ENCODE measurements at places on chromosomes 16 and 17.

DNA sequence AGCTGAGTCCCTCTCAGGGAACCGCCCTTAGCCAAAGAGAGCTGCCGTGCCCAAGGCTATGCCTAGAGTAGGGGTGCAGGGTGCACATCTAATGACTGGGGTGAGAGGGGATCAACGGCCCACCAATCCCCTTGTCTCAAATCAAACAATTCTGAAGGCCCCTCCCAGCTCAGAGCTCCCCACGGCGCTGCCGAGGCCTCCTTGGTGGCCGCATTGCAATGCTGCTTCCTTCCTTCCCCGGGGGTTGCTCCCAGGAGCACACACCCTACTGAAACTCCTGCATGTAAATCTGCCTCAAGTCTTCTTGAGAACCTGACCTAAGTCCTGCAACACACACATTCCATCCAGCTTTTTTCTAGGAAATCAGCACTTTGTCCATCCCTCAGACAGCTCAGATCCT lies 80.6 kb upstream of the RCVRN start:
- no peak for DNase-seq

GRCh38 chr16:55294931-55295342 lies 29.1 kb upstream of the IRX6 start:
- DNase-seq, result peak; percentile 22

GRCh38 chr17:76208120-76208519 lies 32.2 kb downstream of the RNF157 start:
- DNase-seq, result no peak

DNA sequence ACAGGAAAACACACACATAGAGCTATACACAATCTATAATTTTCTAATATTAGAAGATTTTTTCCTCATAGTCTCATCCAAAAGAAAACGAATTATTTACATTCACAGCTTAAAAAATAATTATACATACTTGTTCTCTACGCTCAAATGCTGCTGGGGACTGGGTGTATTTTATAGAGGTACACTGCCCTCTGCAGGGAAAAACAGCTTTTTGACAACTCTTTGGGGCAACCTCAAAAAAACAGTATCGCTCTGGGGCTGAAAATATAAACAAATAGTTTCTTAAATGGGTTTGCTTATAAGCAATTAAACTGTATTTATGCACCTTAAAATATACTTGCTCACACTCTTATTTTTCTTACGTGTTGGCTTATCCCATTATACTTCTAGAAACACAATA lies 261.8 kb upstream of the PSMD7 start:
- DNase-seq, result peak; percentile 0

- peak; percentile 49 for DNase-seq
Observed at GRCh38 chr17:7987112-7987893, 15.1 kb upstream of the GUCY2D start.

GRCh38 chr17:82348866-82349265 lies 10.2 kb upstream of the TEX19 start:
- peak; percentile 34 for DNase-seq

- peak; percentile 83 for DNase-seq
Observed at GRCh38 chr17:70138291-70138865, 31.0 kb upstream of the KCNJ2 start.

GRCh38 chr17:1625581-1625980 lies 3.1 kb downstream of the SLC43A2 start:
- DNase-seq, result peak; percentile 23

DNA sequence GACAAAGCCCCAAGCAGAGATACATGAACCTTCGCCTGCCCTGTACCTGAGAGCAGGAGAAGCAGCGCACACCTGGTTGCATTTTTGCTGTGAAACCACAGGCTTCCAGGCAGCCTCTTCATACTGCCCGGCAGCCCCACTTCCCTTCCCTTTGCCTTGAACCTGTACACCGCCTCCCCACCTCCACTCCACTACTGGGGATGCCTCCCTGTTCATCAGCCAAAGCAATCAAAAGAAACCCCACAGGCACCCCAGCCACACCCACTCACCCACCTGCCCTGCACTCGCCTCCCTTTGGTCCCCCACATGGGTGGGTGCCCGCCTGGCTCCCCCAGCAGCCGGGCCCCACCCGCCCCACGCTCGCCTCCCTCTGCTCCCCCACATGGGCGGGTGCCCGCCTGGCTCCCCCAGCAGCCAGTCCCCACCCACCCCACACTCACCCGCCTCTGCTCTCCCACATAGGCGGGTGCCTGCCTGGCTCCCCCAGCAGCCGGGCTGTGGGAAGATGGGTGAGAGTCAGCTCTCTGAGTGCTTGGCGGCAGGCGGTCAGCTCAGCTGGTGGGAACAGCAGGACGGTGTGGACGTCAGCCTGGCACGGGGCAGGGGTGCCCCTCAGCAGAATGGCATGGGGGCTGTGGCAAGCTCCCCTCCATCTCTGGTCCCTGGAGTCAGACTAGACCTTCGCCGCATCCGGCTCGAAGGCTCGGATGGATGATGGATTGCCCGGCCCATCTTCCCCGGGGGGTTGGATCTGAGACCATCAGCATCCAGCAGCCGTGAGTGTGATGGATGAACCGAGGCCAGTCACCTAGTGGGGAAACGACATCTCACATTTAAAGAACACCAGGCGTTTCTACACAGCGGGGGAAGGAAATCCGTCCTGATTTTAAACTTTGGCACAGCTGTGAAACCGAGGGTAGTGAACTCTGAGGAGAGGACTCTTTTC lies 135.6 kb downstream of the BANP start:
- no peak for DNase-seq

- peak; percentile 27 for DNase-seq
Observed at GRCh38 chr17:73166731-73167581, 2.1 kb downstream of the SSTR2 start.

DNA sequence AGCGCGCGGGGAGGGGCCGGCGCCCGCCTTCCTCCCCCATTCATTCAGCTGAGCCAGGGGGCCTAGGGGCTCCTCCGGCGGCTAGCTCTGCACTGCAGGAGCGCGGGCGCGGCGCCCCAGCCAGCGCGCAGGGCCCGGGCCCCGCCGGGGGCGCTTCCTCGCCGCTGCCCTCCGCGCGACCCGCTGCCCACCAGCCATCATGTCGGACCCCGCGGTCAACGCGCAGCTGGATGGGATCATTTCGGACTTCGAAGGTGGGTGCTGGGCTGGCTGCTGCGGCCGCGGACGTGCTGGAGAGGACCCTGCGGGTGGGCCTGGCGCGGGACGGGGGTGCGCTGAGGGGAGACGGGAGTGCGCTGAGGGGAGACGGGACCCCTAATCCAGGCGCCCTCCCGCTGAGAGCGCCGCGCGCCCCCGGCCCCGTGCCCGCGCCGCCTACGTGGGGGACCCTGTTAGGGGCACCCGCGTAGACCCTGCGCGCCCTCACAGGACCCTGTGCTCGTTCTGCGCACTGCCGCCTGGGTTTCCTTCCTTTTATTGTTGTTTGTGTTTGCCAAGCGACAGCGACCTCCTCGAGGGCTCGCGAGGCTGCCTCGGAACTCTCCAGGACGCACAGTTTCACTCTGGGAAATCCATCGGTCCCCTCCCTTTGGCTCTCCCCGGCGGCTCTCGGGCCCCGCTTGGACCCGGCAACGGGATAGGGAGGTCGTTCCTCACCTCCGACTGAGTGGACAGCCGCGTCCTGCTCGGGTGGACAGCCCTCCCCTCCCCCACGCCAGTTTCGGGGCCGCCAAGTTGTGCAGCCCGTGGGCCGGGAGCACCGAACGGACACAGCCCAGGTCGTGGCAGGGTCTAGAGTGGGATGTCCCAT lies 232.8 kb downstream of the SEC14L1 start:
- peak; percentile 40 for DNase-seq

DNA sequence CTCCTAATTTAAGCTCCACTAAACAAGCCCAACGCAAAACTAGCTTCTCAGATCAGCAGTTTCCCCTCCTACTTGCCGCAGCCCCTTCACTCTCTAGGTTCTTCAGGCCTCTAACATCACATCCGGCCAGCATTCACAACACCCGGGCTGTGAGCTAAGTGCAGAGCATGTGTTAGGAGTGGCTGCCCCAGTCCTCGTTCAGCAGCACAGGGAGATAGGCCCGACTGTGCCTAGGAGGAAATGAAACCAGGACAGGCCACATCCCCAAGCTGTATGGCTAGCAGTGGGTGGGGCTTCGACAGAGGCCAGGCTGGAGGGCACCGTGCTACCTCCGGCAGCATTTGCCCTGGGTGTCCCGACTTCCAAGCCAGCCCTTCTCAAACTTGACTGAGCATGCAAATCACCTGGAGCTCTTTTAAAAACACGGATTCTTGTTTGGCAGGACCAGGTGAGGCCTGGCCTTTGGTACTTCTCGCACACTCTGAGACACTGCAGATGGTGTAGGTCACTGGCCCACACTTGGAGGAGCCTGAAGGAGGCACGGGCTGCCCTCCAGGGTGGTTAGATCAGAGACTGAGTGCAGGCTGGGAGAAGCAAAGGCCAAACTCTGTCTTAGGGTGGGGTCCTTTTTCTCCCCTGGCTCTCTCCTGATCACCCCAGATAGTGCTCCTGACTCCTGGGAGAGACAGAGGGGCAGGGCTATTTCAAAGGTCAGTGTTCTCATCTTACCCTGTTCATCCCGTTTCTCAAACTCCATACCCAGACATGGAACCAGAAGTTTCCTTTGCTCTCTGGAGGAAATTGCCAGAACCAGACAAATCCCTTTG lies 202.0 kb downstream of the C16orf78 start:
- DNase-seq, result no peak

GRCh38 chr17:49521471-49522356 lies 26.6 kb downstream of the NGFR start:
- peak; percentile 49 for DNase-seq

- DNase-seq, result no peak
Observed at GRCh38 chr17:416293-417206, 63.9 kb upstream of the RPH3AL start.

DNA sequence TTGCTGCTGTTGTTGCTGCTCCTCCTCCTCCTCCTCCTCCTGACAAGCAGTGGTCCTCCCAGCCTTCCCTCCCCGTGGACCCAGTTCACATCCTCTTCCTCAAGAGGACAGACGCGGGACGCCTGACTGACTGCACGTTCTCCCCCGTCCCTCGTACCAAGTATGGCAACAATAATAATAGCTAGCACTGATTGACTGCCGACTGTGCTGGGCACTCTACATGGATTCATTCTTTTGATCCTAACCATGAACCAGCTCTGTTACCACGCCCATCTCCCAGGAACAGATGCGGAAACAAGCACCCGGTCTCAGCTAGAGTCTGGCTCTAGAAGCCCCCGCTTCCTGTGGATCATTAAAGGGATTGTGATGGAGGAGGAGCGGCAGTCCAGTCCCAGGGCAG lies 78.0 kb downstream of the GNAO1 start:
- DNase-seq, result no peak

DNA sequence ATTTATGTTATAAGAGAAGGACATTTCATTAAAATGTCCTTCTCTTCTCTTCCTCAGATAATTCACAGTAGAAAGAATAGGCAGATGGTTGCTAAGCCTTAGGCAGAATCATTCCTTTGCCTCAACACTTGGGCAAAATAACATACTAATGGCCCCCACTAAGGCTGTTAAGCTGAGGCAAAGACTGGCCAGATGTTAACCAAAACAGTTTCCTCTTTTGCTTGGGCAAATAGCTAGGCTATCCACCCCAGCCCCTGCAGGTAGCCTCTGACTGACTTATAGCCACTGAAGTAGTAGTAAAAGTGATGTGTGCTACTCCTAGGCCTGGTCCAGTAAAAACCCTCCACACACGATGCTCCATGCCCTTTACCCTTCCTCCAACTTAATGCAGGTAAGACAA lies 55.2 kb downstream of the SPAG9 start:
- DNase-seq, result no peak

- no peak for DNase-seq
Observed at GRCh38 chr16:2026461-2027023, at the start of gene NHERF2. TSS of gene NHERF2 (plus strand) at chr16:2026902. CDS start at chr16:2027006, 104 bp downstream.

DNA sequence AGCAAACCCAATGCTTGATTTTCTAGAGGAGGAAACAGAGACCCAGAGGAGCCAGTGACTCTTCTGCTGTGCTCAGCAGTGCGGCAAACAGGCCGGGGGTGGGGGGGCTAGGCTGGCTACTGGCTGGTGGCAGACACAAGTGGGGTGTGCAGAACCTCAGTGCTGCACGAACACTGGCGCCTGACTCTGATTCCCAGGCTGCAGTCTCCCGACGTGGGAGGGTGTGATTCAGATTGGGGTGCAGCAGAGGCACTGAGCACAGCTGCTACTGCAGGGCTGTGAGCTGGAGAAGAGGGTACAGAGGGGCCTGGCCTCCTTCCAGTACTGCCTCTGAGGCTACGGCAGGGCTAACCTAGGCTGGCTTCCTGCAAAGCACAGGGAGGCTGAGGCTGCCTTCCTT lies 8.1 kb downstream of the RPL19 start:
- DNase-seq, result no peak

DNA sequence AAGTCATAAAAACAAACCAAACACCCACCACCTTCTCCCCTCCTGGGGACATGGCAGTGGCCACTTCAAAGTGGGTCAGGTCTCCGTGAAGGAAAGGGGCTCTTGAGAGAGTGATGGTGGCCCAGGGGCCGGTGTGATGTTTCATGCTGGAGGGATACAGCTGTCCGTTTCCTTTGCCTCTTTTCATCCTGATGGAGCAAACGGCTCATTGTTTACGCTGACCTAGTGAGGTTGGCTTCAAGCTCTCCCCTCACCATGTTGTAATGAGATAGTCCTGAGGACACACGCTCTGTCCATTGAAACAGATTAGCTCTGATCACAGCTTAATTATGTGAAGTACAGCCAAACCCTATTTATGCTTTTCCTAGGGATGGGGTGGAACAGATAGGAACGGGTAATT lies 34.2 kb downstream of the CDH13 start:
- no peak for DNase-seq

DNA sequence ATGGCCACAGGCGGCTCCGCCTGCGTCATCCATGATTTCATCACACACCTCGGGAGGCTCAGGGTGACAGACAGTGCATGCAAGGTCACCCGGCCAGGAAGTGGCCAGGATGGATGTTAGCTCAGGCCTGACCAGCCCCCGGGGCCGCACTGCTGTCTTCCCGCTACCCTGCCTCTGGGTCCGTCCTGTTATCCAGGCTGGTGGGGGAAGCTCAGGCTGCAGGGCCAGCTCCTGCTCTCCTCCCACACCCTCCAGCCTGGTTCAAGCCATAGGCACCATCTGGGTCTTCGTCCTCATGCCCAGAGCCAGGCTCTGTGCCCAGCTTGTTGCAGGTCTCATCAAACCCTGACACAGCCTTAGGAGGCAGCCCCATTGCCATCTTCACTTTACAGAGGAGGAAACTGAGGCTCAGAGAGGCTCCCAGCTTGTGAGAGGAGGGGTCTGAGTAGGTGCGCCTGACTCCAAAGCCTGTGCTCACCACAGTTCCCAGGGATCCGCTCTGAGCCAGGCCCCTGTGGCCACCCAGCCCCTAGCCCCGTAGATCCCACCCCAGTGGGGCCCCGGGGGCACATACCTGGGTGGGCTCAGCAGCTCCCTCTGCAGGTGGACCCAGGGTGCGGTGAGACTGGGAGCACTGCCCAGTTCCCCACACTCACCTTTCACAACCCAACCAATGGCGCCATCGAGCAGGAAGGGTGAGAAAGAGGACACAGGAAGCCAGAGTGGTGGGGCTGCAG lies 412 bp upstream of the ADGRG3 start:
- DNase-seq, result no peak
